ENCODE measurements at places on chromosomes 7 and 10.

- DNase-seq: no peak
Observed at GRCh38 chr10:92130622-92131274, 160.1 kb downstream of the CPEB3 start.

DNA sequence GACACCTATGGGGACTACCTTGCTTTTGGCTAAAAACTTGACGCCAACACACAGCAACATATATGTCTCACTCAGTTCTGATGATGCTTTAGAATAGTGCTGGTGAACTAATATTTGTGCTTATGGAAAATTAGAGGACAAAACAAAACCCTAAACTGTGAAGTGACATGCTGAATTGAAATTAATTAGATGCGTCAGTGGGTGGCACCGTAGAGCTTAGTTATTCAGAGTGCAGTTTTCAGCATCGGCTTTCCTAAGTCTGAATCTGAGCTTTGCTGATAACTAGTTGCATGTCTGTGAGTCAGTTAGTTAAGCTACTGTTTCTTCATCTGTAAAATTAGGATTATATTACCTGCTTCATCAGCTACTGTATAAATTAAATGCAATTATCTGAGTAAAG lies 245.0 kb upstream of the SORCS1 start:
- DNase-seq: no peak

GRCh38 chr10:43340619-43341018 lies 30.8 kb upstream of the FXYD4 start:
- no peak for DNase-seq

GRCh38 chr10:88064608-88065382 lies 201.4 kb downstream of the PTEN start:
- DNase-seq: no peak

DNA sequence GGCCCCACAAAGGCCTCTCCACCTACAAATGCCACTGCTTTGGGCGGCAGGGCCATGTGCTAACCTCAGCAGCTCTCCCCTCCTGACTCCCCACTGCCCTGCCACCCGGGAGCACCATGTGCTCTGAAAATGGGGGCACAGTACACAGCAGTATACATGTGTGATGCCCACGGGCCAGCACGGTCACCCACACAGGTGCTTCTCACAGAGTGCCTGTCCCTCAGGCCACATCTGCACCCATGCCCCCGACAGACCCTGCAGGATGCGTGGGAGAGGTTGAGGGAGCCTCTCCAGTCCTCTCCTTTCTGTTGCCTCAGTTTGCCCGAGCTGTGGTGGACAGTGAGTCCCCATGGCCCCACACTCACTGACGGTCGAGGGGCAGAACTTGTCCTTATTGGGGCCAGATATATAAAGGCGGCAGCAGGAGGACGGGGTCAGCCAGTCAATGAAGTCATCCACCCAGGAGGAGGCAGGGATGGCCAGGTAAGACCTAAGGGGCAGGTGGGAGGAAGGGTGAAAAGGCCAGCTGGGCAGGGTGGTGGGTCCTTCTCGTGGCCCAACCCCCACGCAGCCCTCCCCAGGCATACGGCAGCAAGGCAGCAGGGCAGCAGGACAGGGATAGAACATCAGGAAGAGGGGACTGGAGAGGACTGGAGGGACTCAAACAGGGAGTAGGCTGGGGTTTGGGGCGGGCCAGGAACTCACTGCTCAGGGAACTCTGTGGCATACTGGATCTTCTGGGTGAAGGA lies 19.6 kb downstream of the NPC1L1 start:
- no peak for DNase-seq

- DNase-seq: no peak
Observed at GRCh38 chr7:120836556-120837115, 21.3 kb downstream of the TSPAN12 start.

- DNase-seq: no peak
Observed at GRCh38 chr7:151439855-151440798, at the start of gene CRYGN. Gene CRYGN, minus strand, starts transcription at chr7:151440141. Its CDS starts 224 bp downstream, at chr7:151439917.

DNA sequence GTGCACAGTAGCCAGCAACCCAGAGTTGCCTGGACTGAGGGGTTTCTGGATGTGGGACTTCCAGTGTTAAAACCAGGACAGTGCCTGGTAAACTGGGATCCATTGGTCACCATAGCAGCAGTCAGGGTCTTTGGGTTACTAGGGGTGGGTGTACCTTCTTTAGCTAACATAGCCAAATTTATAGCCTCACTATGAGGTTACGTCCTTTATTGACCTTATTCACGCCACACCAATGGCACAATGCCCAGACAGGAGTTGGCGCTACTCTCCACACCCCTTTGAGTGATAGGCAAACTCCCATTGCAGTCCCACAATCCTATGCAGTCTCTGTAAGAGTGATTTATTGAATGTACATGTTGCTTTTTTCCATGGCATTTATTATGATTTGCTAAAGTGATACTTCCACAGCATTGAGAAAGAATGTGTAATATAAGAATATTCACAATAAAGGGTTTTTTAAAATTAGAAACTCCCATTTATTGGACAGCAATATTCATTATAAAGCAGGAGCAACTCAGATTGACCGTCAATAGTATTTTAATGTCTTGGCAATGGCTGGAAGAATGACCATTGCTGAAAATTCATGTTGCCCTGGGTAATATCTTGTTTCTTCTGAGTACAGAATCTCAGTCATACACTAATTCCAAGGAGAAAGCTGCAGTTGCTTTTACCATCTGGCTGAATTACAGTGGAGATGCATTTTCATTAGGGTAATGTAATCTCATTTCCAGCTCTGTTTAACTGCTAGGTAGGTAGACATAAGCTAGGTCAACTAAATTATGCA lies 26.1 kb downstream of the IFIT5 start:
- no peak for DNase-seq

GRCh38 chr10:65320236-65321026 lies 1605.4 kb upstream of the LRRTM3 start:
- DNase-seq: no peak

DNA sequence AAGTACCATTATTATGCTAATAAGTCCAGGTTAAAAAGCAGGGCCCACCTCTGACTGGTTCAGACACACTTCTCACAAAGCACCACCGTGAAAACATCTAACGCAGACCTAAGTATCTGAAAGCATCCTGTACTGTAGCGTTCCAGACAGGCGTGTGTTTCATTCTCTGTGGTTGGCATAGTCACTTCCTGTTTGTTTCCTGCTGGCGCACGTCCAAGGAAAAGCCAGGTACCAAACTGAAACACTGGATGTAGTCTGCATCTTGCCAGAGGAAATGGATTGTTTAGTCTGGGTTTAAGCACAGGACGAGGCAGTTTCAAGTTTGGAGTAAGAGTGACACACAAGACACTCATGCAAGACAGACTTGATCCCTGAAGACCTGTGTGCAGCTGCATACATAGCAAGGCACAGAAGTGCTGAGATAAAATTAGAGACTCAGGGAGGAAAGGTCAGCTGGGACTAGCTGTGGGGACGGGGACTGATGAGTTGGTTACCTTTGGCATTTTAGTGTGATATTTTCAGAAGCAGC lies 23.3 kb downstream of the BPGM start:
- no peak for DNase-seq

- DNase-seq: no peak
Observed at GRCh38 chr10:102598243-102598642, 46.0 kb upstream of the TRIM8 start.

DNA sequence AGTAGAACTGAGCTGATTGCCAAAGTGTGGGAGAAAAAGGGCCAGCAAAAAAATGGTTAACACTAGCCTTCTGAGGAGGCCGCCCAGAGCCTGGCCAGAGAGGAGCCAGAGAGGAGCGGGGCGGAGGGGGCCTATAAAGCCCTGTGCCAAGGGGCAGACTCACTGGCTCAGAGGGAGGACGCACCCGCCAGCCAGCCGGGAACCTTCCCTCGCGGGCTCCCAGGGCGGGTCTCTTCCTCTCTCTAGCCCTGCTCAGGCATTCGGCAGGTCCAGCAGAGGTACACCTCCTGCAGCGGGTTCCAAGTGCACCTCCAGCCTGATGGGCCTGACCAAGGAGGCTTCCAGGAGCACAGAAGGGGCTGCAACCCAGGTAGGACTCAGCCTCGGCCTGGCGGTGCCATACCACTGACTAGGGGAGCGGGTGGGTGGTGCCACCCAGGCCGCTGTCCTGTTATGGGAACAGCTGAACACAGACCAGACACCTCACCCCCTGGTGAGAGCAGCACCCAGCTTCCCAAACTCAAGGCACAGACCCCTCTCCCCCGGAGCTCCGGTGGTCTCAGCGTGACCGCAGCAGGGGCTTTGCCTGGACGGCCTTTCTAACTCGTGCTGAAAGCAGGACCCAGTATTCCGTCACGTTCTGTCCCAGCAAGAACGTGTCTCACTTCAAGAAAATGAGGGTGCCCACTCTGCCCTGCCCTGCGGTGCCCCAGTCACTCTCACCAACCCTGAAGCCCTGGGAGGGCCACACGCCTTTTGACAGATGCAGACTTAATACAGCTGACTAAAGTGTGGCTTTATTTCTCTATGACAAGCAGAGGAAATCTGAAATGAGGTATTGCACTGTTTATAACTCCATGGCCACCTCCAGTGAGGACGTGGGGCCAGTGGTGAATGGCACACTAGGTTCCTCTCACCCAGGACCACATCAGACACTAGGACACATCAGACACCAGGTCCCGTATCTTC lies at the start of gene GPER1:
Gene GPER1, plus strand, starts transcription at position 162 of the 969 bp plus-strand sequence. CDS start 3,616 bp downstream, outside the sequence.
- DNase-seq: peak; percentile 18

GRCh38 chr10:132163278-132163765 lies 23.4 kb upstream of the DPYSL4 start:
- DNase-seq: no peak

GRCh38 chr7:90931986-90932916 lies 332.0 kb upstream of the FZD1 start:
- no peak for DNase-seq

DNA sequence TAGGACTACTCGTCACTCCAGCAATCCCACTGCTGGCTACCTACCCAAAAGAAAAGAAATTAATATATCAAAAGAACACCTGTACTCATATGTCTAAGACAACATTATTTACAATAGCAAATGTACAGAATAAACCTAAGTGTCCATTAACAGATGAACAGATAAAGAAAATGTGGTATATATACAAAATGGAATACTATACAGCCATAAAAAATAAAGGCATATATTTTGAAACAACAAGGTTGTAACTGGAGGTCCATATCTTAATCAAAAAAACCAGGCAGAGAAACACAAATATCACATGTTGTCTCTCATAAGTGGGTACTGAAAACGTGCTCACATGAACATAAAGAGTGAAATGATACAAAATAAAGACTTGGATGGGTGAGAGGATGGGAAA lies 1073.3 kb upstream of the PHF14 start:
- no peak for DNase-seq

GRCh38 chr10:35545878-35546590 lies 59.1 kb upstream of the GJD4 start:
- DNase-seq: no peak

GRCh38 chr10:2076528-2076927 lies 339.2 kb upstream of the ADARB2 start:
- no peak for DNase-seq

GRCh38 chr7:55191926-55192692 lies 173.0 kb upstream of the LANCL2 start:
- DNase-seq: no peak

DNA sequence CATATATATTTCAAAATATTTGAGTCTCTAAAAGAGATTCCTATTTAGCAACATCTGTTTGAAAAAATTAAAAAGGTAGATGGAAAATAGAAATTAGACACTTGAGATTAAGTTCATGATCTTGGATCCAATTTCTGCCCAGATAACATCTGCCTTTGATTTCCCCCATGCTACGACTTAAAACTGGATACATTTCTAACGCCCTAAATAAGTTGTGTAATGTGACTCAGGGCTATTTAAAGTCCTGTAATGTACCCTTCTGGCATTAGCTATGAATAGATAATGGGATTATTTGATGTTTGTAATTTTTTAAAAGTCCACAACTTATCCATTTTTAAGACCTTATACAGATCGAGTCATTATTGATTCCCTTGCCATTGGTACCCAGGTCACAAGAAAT lies 23.4 kb downstream of the CFAP43 start:
- DNase-seq: no peak

DNA sequence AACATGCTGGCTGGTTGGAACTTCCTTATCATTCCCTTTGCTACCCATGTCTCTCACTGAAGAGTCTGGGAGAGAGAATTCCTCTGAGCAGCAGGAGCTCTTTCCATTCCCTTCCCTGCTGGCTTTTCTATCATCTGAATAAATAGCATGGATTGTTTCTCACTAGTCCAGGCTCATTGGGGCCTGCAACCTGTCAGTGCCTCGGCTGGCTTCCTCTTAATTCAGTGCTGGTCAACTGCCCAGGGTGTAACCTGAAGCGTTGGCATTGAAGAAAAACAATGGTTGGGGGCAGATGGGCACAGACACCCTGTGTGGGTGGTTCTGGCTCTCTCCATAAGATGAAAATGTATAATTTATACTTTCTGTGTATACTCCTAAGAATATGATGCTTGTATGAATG lies 155.6 kb downstream of the ANLN start:
- DNase-seq: peak; percentile 88

DNA sequence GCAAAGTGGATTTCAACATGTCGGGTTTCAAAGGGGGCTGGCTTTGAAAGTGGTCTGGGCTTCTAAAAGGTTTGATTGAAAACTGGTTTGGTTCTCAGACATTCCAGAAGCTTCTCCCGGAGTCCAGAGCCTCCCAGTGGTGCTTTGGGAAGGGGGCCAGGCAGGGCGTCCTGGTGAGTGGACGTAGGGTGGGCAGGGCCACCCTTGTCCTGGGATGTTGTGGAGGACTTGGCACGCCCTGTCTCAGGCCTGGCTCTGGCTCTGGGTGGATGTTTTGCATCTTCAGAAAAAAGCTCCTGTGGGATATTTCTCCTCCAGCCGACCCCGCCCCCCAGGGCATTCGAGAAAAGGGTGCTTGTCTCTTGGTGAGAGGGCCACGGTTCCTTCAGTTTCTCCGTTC lies 31.2 kb downstream of the GRIFIN start:
- no peak for DNase-seq

DNA sequence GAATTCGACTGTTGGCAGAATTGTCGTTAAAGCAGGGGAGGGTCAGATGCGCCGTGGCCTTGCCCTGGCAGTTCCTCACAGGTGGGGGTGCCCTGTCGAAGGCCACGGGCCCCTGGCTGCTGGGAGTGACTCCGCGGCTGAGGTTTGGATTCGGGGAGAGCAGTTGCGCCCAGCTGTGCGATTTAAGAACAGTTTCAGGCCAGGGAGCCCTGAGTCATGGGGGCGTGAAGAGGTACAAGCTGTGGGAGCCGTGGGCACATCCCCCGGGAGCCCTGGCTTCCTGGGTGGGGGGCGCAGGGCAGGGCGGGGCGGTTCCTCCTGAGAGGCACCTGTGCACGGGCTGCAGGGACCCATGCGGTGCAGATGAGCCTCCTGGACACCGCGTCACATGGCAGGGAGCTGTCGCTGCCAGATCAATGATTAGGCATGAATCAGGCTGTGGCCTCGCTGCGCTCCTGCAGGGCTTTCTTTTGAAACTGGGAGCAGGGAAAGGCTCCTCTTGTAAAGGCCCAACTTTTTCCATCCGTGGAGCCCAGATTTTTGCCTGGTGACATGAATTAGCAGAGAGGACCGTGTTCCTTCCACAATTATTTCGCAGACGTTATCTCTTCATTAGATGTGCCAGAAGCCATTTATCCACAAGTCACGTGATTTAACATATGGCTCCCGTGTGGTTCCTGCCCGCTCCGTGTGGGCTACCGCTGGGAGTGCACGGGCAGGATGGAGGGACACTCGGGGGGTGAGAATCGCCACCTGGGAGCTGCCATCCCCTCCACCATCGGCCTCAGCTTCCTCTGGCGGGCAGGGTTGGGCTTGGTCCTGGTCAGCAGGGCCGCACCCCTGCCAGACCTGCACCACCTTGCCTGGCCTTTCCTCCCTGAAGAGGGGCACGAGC lies 918 bp downstream of the PWWP2B start:
- no peak for DNase-seq

- DNase-seq: no peak
Observed at GRCh38 chr7:134900166-134900982, 85.9 kb upstream of the AGBL3 start.

All from C1 segment of cervical spinal cord (tissue), 14 donors.